ENCODE measurements at places on chromosomes 16 and 17.

GRCh38 chr16:86220561-86220960, 289.8 kb upstream of the FOXF1 start:
- DNase-seq, result no peak

DNA sequence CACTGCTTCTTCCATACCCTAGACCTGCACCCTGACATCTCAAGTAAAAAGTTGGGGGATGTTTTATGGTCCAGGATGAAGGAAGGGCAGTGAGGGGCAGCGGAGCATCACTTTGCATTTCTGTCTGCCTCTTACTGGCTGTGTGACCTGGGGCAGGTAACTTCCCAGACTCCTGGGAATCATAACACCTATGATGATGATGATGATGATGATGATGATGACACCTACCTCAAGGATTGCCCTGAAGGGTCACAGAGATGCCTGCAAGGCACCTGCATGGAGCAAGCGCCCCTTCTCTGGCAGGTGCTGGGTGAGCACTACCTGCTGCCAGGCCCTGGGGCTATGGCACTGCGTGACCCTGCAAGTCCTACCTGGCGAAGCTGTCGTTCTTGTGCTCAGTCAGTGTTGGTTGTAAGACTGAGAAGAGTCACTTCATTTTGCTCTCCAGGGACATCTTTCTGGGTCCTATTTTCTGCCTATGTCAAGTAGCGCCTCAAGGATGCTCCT, 46.2 kb upstream of the STH start:
- no peak for DNase-seq

- DNase-seq, result no peak
These were observed 87.8 kb downstream of the CRISPLD2 start for GRCh38 chr16:84907575-84907974.

DNA sequence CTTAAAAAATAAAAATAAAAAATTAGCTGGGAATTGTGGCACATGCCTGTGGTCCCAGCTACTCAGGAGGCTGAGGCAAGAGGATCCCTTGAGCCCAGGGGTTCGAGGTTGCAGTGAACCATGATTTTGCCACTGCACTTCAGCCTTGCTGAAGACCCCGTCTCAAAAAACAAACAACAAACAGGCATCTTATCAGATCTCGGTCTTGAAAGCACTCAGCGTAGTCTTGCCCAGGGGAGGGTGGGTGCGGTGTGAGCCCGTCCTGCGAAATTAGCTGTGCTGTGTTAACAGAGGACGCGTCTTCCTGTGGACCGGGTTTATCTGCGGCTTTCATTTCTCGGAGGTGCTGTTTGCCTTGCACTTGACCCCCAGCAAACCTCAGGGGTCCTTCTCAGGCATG, 5.4 kb downstream of the GAA start:
- no peak for DNase-seq

GRCh38 chr17:19242323-19242722, 5.2 kb downstream of the EPN2 start:
- DNase-seq, result no peak

DNA sequence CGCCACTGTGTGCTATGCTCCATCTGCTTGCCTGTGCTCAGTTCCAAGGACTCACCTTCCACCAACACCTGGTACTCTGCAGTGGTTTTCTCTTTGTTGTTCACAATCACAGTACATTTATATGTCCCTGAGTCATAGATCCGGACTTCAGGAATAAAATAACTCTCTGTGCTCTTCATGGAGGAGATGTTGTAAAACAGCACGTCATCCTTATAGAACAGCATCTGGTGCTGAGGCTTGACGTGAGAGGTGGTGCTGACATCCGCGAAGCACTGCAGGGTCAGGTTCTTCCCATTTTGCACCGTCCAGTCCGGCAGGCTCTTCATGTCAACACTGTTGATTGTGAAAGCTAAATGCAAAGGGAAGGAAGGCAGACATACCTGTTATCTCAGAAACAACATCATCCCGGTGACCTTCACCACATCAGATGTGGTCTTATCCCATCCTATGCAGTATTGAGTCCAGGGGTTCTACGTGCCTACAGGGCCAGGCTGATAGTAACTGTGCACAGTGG, 12.8 kb downstream of the PECAM1 start:
- no peak for DNase-seq

GRCh38 chr16:83599789-83600462, 207.9 kb upstream of the HSBP1 start:
- DNase-seq, result no peak

DNA sequence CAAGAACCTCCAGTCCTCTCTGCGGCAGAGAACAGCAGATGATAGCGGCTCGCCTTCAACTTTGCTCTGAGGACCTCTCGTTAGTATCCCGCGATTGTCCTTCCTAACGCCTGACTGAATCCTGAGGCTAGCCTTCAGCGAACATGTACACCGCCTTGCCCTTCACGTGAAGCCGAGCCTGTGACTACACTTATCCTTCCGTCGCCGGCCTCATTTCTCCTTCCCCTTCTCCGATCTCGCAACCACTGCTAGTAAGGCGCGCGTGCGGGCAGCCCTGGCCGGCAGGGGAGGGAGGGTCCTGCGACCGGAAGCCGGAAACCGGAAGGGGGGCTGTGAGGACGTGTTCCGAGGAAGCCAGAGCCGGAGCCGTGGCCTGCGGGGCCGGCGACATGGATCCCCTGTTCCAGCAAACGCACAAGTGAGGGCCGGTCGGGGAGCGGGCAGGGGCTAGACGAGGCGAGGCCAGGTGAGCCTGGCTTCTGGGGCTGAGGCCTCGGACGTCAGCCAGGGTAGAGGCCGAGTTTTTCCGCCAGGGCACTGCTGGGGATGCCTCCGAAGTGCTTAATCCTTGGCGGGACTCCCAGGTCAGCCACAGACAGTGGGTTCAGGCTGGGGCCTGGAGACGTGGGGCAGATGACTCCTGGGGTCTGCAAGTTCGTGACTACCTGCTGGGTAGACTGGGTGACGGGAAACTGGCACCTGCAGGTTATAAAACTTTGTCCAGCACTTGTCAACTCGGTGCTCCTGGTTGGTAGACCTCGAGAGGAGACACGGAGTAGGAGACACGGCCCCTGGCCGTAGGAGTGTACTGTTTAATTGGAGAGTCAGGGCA, at the start of gene GOSR2:
TSS of gene GOSR2 (plus strand) at position 357 of the 832 bp plus-strand sequence. CDS start at position 390, 33 bp downstream.
- peak; percentile 84 for DNase-seq

DNA sequence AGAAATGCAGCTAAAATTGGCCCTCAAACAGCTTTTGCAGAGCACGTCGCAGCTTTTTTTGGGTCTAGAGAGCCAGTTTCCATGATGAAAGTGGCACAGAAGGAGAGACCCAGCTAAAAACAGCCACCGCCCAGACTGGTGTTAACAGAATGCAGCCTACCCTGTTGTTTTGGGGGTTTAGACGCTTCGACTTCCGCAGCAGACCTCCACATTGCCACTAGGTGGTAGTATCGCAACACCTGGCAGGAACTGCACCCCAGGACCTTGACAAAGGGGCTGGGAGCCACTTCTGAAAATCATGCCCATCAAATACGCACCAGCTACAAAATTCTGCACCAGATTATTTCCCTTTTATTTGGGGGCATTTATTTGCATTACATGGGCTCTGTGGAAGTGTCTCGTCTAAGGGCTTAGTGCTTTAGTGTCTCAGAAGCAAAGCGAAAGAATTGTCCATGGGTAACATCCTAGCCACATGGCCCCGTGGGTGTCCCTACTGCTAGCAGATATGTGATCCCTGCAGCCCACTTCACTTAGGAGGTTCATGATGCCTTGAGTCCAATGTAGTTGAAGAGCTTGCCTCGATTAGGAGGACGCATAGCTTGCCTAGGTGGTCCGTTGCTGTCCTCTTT, 167.1 kb downstream of the HAPSTR1 start:
- no peak for DNase-seq

GRCh38 chr17:42315402-42316156, 27.3 kb downstream of the STAT5A start:
- no peak for DNase-seq

DNA sequence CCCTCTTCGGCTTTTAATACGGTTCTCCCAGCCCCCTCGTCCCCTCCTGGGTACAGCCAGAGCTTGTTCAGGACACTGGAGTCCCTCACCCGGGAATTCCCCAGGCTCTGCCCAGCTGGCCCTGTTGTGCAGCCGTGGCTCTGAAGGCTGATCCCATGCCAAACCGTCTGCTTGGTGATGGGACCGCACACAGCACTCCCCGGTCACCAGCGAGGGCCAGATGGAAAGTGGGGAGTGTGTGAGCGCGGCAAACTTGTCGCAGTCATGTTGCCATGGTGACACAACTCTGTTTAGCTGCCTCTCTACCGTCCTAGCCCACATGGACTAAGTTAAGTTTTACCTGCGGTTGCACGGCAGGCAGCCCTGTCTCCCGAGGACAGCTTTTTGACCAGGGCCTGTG, 107.9 kb downstream of the RAP1GAP2 start:
- DNase-seq, result no peak

GRCh38 chr16:20849589-20850390, 43.5 kb downstream of the REXO5 start:
- peak; percentile 31 for DNase-seq

DNA sequence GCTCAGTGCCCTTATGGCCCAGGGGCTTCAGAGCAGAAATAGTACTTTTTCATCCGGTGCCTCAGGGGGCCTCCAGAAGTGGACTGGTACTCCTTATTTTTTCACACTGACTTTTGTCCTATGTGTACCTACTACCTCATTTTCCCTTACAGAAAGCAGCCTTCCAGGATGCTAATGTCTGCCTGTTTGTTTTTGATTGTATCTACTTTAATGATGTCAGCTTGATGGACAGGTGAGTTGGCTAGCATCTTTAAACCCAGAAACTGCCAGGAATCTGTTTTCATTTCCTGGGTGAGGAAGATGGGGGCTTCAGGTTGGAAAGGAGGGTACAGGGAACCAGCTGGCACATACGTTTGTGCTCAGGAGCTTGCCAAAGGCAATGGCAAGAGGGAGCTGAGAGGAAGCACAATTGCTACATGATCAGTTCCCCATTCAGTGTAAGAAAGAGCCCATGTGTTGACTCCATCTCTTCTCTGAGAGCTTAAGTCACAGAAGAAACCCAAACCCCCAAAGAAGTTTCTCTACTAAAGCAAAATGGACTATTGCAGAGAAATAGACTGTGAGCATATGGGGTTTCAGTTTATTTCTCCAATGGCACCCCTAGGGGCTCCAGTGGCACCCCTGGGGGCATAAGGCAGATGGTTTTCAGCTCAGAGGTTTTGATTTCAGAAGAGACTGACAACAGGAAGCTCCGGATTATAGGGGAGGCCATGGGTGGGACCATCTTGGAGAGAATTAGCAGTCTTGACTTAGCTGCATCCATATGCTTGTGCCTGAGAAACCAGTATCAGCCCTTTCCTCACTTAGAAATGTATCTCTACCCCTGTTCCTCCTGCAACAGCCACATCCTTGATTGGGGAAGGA, 16.3 kb downstream of the LIG3 start:
- DNase-seq, result no peak

- no peak for DNase-seq
These were observed 392 bp downstream of the ZNF213 start for GRCh38 chr16:3135126-3135715.

- DNase-seq, result no peak
These were observed 15.7 kb upstream of the CCL1 start for GRCh38 chr17:34378664-34379101.

GRCh38 chr17:46848534-46848933, 2.8 kb upstream of the WNT9B start:
- DNase-seq, result no peak

GRCh38 chr16:47920709-47921108, 235.1 kb downstream of the ABCC12 start:
- DNase-seq, result no peak

DNA sequence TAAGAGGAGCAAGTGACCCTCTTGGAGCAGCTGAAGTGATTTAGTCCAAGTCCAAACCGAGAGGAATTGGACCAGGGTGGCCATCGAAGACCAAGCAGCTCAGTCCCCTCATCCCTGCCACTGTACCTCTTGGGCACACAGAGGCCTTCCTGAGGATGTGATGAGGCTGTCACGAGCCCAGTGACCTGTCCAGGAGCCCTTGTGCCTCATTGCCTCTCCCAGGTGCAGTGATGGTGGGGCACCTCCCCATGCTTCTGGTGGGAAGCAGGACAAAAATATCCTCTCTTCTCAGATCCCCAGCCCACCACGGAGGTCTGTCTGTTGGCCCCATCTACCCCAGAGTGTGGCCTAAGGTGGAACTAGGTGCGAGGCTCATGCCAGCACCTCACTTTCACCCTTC, 2.7 kb upstream of the CD300LG start:
- DNase-seq, result no peak

All from GOT3 (cell line).